Cortex of kidney (tissue), 1 donor: ENCODE measurements at places on chromosomes 3 and 15.

- no peak for DNase-seq
Measured at GRCh38 chr15:82647835-82648256, 683 bp upstream of the CPEB1 start.

- no peak for DNase-seq
Measured at GRCh38 chr15:101258238-101259144, 6.6 kb upstream of the CHSY1 start.

GRCh38 chr3:149277331-149277813 is 55.7 kb upstream of the CP start:
- no peak for DNase-seq

DNA sequence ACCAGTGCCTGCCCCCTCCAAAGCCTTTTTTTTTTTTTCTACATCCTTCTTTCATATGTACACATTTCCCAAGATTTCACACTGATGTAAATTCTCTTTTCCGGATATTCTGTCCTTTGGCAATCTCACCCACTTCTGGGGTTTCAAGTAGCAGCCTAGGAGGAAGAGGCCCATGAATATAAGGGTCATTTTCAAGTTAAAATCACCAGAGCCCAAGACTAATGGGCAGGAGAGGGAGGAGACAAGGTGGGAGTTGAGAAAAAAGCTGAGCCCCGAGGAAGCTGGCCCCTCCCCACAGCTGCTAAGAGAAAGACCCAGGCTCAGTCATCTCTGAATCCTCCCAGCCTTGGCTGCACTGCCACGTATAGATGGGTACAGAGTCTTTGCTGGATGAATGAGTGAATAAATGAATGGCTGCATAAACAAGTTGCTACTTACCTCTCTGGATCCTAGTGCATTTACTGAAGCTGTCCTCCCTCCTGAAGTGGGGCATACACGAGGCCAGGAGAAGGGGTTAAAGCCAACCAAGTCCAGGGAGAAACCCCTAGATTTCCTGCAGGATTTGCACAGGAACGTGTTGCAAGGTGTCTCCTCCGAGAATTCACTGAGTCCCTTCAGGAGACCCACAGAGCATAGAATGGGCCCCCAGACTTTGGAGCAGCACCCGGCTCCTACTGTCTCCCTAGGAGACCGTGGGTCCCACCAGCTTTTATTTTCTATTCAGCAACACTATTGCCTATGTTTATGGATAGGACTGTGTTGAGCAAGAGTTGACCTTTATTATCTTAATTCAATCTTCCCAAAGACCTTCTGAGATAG is 100.8 kb upstream of the LIPC start:
- DNase-seq: no peak

- DNase-seq: no peak
Measured at GRCh38 chr3:54897028-54897711, 30.7 kb downstream of the LRTM1 start.

GRCh38 chr3:51637941-51638471 is 33.0 kb upstream of the TEX264 start:
- DNase-seq: no peak

DNA sequence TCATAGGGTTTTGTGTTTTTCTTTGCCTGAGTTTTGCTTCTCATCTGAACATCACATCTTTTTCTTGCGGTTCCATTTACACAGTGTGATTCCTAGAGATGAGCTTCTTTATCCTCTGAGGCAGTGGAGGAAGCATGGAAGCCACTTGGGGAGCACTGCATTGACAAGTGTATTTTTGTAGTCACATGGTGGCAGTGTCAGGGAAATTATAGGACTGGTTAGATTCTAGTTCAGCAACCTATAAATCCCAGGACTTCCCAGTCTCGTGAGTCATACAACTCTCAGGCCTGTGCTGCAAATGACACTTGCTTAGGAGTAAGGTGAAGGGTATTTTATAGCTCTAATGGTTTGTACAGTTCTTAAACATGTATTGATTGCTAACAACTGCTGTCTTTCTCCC is 58.4 kb downstream of the RBM6 start:
- no peak for DNase-seq

GRCh38 chr15:79769933-79770759 is 126.7 kb downstream of the MTHFS start:
- DNase-seq: no peak

DNA sequence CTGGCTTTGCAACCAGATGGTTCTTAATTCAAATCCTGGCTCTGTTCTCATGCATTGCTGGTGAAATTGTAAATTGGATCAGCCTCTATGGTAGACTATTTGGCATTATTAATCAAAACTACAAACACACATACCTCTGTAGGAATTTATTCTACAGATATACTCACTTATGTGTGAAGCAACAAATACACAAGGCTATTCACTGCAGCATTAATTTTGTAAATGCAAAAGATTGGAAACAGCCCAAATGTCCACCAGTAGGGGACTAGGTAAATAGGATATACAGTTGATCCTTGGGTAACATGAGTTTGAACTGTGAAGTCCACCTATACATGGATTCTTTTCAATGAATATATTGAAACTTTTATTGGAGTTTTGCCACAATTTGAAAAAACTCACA is 29.5 kb upstream of the LCTL start:
- no peak for DNase-seq

- no peak for DNase-seq
Measured at GRCh38 chr3:193809106-193809505, 216.1 kb downstream of the OPA1 start.

DNA sequence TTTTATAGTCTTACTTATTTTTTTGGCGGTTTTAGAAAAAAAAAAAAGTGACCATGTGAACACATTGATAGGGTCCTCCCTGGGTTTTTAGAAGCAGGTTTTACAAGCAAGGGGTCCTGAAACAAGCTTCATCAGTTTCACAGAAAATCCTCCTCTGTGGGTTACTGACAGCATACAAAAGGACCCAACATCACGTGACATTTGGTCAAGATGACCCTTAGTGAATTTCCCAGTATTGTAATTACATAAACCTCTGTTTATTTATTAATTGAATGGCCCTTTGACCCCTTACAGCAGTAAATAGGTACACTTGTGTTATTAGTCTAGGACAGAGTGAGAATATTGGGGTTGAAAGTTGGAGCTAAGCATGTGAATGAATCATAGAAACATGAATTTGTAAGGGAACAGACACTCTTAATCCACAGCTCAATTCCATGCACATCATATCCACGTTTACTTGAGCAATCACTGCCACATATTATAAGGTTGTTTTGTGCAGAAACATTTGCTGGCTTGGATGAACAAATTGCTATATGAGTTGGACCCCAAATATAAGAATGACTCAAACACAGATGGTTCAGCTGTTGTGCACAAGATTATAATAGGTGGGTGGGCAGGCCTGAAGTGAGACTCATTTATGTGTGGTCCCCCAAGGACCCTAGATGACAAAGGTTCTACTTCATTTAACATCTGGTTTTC is 137.5 kb downstream of the ZNF385D start:
- DNase-seq: no peak

- no peak for DNase-seq
Measured at GRCh38 chr3:27358372-27358771, 10.8 kb downstream of the NEK10 start.

DNA sequence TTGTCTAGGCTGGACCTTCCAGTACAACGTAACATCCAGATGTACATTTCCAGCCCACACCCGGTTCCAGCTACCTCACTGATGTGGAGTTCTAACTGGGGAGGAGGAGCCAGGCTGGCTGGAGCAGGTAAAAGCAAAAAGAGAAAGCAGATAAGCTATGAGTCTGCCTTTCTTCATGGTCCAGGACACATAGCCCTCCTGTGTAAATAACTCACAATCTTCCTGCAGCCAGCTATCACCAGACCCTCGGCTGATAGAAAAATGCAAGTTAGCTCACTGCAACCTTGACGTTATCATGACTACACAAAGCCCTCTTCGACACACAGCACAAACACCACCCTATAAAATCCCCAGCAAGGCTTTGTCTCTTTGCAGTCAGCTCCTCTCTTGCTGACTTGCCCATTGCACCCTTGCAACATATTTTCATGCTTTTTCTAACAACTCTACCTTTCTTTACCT is 20.5 kb upstream of the ELP6 start:
- DNase-seq: no peak

GRCh38 chr3:150138824-150139223 is 168.1 kb upstream of the PFN2 start:
- DNase-seq: no peak

DNA sequence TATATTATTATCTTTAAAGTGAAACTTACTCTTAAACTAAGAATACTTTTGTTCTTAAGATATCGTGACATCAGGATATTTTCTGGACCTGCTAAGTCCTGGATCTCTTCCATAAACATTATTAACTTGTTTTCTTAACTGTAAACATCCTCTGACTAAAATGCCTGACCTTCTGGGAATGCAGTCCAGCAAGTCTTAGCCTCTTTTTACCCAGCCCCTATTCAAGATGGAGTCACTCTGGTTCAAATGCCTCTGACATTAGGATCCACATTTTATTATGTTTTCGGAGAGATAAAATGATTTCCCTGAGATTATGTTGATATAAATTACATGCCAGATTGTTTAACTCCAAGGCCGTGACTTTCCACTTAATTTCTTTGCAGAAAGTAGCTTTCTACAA is 37.6 kb downstream of the OSTN start:
- no peak for DNase-seq
